ENCODE measurements at places on chromosomes 2 and 18.

- no peak for DNase-seq
Observed at GRCh38 chr2:42918671-42919318, 126.4 kb upstream of the HAAO start.

DNA sequence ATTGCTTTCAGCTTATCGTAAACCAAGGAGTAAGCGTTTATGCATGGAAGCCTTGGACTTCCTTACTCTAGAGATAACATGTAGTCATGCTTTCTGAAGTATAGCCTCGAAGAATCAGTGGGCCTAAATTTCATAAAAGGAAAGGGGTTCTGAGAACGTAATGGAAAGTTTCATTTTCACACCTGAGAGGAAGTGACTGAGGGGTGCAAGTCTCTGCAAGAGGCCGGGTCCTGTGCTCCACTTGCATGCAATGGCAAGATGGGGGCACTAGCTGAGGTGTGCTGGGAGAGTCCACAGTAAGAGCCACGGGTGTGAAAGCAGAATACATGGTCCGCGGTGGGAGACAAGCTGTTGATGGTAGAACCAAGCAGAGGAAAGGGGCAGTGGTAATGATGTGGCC, 36.5 kb upstream of the C1D start:
- no peak for DNase-seq

GRCh38 chr2:239826786-239827522, 198.2 kb downstream of the NDUFA10 start:
- no peak for DNase-seq

GRCh38 chr2:159561242-159561641, 55.1 kb downstream of the BAZ2B start:
- DNase-seq: no peak

GRCh38 chr18:22250591-22250996, 81.2 kb downstream of the GATA6 start:
- DNase-seq: no peak

DNA sequence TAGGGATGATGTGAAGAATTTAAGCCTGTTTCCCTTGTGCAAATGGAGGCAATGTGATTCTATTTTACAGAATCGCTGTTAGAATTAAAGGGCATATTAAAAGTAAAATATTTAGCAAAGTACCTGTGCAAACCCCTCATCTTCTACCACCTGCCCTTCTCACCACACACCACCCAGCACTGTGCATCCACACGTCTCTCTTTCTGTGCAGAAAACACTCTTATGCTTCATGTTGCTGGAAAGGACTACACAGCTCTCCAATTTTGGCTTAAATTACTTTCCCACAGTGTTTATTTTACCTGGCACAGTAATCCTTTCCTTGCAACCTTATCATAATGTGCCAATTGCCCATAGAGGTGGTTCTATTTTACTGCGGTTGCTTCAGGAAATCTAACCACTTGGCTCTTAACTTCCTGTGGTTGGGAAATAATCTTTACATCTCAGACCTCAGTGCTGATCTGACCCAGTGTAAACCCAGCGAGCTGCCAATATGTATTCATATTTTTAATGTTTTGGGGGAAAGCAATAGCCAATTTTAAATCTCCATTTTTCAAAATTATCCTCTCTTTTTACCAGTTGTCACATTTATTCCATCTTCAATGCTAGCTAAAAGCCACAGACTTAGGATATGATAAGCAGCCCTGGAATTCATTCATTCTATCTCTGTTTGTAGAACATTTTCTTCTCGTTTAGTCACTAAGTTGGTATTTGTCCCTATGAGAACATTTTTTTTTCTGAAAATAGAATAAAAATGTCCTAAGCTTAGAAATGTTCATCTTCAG, 250.9 kb downstream of the DSEL start:
- no peak for DNase-seq

Measured in stimulated activated CD4-positive, alpha-beta T cell treated with anti-CD3 and anti-CD28 coated beads, Interleukin-1b, Interleukin-23, amount 100 ng/mL, for 4 hours (primary cell).